Stimulated activated CD4-positive, alpha-beta T cell treated with anti-CD3 and anti-CD28 coated beads, TNF-alpha, amount 100 ng/mL, for 1 hour (primary cell): ENCODE measurements at places on chromosomes 16 and 17.

GRCh38 chr17:47878203-47879027 lies 17.6 kb upstream of the SP2 start:
- DNase-seq: no peak

DNA sequence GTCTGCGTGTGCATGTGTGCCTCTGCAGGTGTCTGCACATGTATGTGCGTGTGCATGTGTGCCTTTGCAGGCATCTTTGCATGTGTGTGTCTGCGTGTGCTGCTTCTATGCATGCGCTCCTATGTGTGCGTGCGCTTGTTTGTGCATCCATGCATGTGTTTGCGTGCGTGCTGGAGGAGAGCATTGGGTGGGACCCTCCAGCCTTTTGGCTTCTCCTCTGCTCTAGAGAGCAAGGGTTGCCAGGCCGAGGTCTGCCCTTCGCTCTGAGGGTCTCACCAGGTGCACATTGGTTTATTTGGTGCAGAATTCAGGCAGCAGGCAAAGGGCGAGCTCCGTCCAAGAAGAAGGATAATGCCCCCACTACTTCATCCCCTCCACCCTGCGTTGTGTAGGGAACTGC lies 1.1 kb upstream of the RAB40B start:
- no peak for DNase-seq

- no peak for DNase-seq
Measured at GRCh38 chr16:84234321-84235241, 5.2 kb downstream of the KCNG4 start.

- no peak for DNase-seq
Measured at GRCh38 chr17:59519132-59519531, 46.3 kb upstream of the DHX40 start.

DNA sequence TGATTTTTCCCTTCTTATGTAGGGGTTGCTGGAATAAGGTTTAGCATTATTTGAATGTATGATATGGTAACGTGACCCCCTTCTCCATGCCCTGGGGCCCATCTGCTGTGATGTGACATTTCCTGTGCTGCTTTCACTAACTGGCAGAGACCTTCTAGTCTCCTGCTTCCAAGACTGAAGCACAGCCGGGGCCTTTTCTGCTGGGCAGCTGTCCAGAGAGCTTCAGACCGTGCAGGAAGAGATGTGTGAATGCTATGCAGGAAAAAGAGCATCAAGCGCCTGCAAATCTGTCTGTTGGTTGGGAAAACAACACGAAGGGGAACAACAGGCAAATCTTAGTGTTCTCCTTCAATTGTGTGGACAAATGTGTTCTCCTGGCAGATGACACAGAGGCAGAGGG lies 128.5 kb downstream of the SPACA3 start:
- no peak for DNase-seq

GRCh38 chr16:89261691-89262563 lies 44.4 kb downstream of the ZNF778 start:
- DNase-seq: no peak

GRCh38 chr17:14429084-14429483 lies 128.2 kb downstream of the HS3ST3B1 start:
- DNase-seq: no peak

DNA sequence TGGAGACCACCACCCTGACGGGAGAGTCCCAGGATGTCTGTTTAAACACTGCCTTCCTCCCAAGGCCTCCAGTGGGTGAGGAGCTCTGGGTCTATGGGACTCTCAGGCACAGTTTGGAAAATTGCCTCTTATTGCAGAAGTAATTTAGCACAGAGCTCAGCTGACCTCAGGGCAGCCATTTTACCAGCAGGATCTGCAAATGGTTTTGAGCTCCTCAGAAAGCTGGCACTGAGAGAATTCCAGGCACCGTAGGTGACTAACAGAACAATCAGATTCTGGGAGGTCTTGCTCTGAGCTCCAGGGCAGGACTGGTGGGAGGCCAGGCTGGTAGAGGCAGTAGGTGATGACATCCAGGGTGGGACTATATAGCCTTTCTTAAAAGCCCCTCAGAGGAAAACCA lies 17.3 kb upstream of the C16orf74 start:
- DNase-seq: no peak

DNA sequence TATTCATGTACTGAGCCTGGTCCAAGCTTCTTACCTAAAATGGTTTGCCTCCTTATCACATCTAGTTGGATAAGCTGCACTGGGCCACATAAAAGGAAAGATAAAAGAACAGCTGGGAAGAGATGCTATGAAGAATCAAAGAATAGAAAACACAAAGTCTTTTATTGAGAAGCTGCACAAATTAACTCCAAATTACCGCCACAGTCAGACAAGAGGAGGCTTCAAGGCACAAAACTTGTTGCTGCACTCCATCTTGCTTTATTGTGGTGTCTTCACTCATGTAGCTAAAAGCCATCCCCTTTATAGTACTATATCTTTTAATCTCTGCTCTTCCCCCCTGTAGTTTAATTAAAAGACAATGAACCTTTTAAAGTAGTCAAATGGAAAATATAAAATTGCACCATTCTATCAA lies 330.6 kb upstream of the PMFBP1 start:
- no peak for DNase-seq
